ENCODE measurements at places on chromosomes 6 and 20.

GRCh38 chr6:96909811-96910210 is 12.1 kb upstream of the NDUFAF4 start:
- DNase-seq, result no peak

DNA sequence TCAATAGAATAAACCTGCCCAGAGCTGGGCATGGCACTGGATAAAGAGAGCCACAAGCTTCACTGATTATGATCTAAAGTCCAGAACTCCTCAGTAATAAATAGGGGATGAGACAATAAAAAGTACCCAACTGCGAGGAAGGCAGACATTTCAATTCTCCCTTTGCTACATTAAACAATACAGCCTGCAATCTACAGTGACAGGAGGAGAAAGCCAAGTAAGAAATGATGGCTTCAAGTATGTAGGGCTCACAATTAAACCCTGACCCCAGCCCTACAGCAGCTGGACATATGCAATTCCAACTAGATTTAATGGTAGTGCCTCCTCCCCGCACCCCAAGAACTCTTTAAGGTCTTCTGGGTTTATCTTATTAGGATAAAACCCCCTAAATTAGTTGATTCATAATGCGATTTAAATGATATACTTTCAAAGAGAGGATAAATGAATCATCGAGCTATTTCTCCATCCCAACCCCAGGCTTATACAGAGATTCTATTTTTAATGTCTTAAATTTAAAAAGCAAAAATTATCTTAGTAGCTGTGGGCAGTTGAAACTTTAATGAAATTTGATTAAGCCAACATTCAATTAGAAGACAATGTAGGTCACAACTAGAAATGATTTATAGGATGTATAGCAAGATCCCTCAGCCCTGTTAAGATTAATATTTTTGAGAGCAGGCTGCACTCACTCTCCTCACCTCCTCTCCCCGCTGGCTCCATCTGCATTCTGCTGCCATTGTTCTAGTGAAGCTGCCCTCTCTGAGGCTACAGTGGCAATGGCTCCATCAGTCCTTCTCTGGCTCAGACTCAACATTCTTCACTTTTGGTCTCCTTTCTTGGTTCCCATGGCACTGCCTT is 57.1 kb downstream of the OGFRL1 start:
- DNase-seq, result no peak

GRCh38 chr6:41153992-41154625 is at the start of gene TREML1:
Gene TREML1, minus strand, starts transcription at chr6:41154347. Its CDS starts 59 bp downstream, at chr6:41154288.
- no peak for DNase-seq

DNA sequence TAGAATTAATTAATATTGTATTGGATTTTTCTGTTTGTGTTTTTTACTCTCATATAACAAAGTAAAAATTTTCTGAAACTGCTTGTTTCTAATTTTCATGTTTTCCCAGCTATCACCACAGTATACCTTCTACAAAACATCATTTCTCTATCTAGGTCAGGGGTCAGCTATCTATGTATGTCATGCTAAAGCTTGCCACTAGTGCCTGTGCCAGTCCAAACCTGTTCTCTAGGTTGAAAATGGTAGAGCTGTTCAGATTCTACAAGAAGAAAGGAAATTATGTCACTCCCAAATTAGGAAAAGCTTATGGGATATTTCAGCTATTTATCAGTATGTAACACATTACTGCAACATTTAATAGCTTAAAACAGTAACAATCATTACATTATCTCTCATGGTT is 5.8 kb upstream of the ME1 start:
- DNase-seq, result no peak

GRCh38 chr6:122337645-122338044 is 61.8 kb upstream of the HSF2 start:
- no peak for DNase-seq

GRCh38 chr6:23106951-23107350 is 537.6 kb downstream of the HDGFL1 start:
- no peak for DNase-seq

DNA sequence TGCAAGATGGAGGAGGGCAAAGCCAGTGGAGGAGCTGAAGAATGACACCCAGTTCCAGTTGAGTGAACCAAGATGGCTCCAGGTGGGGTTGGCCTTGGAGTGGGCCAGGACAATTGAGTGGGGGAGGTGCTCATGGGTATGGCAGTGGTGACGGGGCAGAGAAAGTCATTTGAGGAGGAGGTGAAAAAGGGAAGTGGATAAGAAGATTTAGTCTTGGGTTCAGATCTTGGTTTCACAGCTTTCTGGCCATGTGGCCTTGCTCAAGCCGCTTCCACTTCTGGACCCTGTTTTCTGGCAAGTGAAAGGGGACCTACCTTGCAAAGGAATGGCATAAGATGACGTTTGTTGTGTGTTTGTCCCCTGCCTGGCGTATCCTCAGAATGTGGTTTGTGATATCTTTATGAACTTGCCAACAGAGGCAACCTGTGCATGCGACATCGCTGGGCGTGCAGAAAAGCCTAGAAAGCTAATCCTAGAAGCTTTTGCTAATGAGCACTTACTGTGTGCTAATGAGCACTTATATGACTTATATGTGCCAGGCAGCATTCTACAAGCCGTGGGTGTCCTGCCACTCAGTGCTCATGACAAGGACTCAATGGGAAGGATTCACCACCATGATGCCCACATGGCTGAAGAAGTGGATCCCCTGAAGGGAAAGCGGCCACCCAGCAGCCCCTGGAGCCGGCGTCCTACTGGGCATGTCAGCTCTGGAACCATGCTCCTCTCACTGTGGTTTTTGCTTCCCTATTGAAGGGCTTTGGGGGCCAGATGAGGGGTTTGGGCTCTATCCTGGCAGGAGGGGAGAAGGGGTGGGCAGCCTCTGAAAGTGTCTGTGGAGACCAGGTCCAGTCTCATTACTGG is 23.6 kb upstream of the STX16 start:
- DNase-seq, result no peak

GRCh38 chr6:151139524-151139923 is 100.2 kb upstream of the AKAP12 start:
- no peak for DNase-seq

- no peak for DNase-seq
Measured at GRCh38 chr6:80690551-80691131, 584.2 kb downstream of the BCKDHB start.

DNA sequence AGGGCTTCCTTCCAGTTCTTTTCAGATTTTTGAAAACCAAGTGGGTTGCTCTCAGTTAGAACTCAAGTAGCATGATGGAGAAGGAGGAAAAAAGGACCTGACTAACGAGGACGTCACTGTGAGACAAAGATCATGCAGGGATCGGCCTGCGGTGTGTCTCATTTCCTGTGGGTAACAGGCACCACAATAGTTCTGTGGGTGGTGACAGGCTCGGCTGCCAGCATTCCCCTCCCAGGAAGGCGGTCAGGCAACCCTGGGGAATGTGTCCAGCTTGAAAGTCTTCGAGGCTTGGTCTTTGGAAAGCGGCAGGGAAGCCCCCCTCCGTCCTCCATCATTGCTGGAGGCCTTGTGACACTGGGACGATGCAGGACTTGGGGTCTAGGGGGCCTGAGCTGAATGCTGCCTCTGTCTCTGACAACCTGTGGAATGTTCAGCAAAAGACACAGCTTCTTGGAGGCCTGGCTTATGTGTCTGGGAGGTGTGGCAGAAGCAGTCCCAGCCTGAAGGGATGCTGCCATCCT is 121.0 kb downstream of the BCAS1 start:
- DNase-seq, result no peak

All from CMK (cell line).